ENCODE measurements at places on chromosomes 4 and X.
A peak's percentile ranks its signal among the peaks of the same experiment; 100 is the strongest.

- DNase-seq, result no peak
Observed at GRCh38 chr4:81031796-81032551, 1.5 kb downstream of the BMP3 start.

- no peak for DNase-seq
Observed at GRCh38 chr4:65370709-65371108, 299.6 kb downstream of the EPHA5 start.

DNA sequence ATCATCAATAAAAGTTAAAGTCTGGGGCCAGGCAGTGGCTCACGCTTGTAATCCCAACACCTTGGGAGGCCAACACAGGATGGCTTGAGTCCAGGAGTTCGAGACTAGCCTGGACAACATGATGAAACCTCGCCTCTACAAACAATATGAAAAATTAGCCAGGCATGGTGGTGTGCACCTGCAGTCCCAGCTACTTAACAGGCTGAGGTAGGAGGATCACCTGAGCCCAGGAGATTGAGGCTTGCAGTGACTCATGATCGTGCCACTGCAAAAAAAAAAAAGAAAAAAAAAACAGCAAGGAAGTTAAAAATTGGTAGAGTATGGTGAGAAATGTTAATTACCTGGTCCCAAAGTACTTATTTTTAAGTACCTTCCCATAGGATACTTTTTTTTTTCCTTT is 27.5 kb downstream of the FBXW7 start:
- DNase-seq, result no peak

GRCh38 chr4:6909970-6910339 is 329 bp downstream of the TBC1D14 start:
- DNase-seq, result no peak

DNA sequence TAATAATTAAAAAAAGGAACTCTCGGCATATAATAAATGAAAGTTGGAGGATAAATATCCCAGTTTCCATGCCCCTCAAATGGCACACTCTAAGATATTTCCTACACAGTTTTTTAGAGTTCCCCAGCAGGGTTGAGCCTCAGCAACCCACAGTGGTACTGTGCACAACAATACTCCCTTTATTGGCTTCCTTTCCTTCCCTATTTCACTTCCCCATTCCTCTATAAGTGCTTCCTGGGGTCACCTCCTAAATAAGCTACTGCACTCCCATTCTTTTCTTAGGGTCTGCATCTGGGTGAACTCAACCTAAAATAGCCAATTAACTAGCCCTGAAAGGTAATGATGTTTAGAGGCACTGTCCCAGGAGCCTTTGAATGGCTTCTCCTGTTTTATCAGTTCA is 76.4 kb upstream of the NHS start:
- DNase-seq, result no peak

GRCh38 chr4:41943506-41943905 is 8.3 kb downstream of the TMEM33 start:
- DNase-seq, result no peak

DNA sequence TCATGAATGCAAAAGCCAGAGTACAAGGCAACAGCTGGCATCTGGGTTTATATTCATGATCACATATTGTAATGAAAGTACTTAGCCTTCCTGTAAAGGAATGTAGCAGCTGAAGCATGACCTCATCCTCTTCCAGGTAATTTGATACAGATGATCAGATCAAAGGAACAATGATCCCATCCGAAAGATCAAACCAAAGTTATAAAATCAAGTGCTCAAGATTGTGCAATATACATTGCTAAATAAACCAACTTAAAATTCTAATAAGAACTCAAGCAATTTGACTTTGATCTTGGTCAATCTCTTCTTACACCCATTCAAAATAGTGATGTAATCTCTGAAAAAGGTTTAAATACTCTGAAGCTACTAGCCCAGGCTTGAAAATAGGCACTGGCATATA is 113.1 kb upstream of the INPP4B start:
- no peak for DNase-seq

DNA sequence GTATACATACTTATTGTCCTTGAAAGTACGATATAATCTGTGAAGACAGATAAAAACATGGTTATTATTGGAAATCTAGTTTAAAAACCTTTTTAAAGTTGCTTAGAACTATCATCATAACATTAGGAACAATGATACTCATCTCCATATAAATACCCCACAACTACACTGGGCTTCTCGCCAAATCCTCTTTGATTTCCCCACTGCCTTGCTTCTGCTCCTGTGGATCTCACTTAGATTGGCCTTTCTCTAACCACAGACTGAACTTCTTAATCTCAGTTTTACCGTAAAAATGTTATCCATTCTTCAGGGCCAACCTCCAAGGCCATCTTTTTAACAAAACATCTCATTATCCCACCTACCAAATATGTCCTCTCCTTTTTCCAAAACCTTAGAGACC is 77.6 kb downstream of the PRKG2 start:
- no peak for DNase-seq

DNA sequence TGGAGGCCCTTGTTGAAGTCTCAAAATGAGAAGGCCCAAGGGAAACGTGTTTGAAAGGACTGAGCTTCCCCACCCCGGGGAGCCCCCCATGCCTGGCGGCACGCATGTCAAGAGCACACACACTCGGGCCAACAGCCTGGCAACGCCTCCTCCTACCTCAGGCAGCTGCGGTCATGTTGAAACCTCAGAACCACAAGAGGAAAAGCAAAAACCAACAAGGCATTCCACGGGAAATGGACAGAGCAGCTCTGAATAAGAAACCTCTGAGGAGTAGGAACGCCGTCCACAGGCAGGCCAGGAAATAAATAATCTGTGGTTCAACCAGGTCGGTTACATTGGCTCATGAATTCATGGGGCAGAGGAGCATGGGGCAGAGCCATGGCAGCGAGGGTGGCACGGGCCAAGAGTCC is 95.7 kb upstream of the AFAP1 start:
- no peak for DNase-seq

GRCh38 chrX:78658845-78659744 is at the start of gene RTL3:
RTL3 (minus strand) TSS chrX:78659328; CDS start chrX:78658420, 908 bp downstream.
- DNase-seq, result no peak

DNA sequence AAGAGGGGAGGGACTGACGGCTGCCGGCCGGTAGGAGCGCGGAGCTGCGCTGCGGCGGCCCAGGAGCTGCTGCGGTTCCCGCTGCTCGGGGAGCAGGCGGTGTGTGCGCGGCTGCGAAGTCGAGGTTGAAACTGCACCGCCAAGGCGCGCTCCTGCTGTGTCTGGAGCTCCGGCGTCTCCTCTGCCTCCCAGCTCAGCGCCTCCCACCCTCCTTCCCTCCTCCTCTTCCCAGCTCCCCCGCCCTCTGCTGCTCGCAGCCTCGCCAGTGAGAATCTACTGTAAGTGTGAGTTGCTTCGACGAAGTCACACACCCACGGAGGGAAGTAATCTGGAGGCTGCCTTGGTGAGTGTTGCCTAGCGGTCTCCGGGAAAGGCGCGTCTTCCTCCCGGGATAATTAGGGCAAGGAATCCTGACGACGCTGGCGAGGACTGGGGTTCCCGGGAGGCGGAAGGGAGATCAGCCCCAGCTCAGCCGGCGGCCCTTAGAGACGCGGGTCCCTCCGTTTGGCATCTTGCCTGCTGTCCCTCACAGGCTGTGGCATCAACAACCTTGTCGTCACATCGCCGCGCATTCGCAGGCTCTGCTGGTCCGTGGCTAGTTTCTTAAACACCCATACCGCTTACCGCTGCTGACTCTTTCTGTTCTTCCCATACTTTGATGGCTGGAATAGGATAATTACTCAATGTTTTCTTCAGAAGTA is at the start of gene EPHA5:
EPHA5 (minus strand) TSS at position 159 of the 701 bp plus-strand sequence. CDS start 747 bp downstream, outside the sequence.
- DNase-seq, result peak; percentile 34

GRCh38 chr4:6633091-6633906 is 7.2 kb upstream of the MRFAP1 start:
- DNase-seq, result no peak

DNA sequence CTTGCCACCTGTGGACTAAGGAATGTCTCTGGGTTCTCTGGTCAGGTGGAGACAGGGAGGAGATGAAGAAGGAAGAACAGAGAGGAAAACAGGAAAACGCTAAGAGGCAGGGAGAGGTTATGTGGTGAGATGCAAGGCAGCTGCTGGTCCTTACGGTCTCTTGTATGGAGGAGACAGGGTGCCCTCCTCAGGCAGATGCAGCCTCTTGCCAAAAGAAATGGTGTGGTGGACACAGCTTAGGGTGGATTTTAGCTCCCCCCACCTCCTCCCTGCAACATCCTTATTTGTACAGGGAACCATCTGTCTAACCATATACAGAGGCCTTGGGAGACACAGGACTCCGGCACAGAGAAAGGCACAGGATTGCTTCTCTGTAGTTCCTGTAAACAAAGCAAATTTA is 9.7 kb downstream of the OCIAD2 start:
- no peak for DNase-seq

DNA sequence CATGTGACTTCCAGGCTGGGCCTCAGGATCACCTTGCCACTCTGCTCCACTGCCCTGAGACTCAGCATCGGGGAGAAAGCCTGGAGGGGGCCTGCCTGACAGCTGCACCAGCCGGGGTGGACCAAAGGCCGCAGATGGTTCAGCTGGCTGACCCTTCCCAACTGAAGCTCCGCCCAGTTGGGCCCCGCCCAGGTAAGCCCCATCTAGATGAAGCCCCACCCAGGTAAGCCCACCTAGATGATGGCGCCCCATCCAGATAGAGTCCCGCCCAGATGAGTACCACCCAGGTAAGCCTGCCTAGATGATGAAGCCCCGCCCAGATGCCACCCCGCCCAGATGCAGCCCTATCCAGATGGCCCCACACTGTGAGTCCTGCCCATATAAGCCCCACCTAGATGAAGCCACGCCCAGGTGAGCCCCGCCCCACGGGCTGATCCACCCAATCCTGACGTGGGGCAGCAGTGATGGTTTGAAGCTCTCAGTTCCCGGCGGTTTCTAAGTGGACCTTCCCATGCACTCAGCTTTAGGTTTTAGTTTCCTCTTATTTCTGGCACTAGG is 10.0 kb downstream of the ZFYVE28 start:
- DNase-seq, result no peak

DNA sequence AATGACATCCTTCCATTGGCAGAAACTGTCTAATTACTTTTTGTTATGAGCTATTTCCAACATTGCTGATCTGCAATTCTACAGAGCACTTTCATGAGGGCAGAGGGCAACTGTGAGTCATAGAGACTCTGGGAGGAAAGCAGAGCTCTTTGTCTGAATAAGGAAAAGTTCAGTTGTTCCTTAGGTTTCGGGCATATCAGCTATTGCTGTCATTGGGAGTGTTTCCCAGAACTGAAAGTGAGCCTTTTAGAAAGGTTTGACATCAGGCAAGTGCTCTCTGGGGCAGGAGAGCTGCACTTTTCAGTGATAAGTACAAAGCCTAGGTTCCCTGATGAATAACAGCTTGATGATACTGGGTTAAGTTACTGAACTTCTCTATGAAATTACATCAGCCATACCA is 119.2 kb upstream of the EDNRA start:
- DNase-seq, result no peak

- DNase-seq, result no peak
Observed at GRCh38 chr4:82823062-82823461, 24.5 kb upstream of the SCD5 start.

- no peak for DNase-seq
Observed at GRCh38 chrX:46713672-46714490, 45.0 kb downstream of the SLC9A7 start.

- no peak for DNase-seq
Observed at GRCh38 chr4:151691639-151692442, 69.0 kb downstream of the GATB start.

- DNase-seq, result no peak
Observed at GRCh38 chr4:32551943-32552342, 1831.8 kb downstream of the PCDH7 start.

- no peak for DNase-seq
Observed at GRCh38 chr4:2354760-2355159, 63.7 kb downstream of the ZFYVE28 start.

- DNase-seq, result no peak
Observed at GRCh38 chr4:89753601-89754066, 83.3 kb downstream of the SNCA start.

GRCh38 chrX:2318371-2318770 is 182.4 kb downstream of the DHRSX start:
- DNase-seq, result no peak

DNA sequence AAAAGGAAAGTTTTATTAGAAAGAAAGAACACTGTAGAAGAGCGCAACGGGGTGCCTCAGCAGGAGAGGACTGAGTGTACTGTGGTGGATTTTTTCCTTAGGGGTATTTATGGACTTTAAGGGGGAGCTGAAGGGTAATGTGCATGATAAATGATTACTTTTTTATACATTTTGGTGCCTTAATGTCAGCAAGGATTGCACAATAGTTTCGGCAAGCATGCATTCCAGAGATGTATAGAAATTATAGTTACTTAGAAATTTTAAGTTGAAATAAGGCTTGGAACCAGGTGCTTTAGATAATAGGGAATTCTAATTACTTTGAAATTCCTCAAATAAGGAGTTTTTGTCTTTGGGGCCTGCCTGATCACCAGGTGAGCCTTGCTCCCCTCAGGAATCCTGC is 30.5 kb upstream of the SERPINA7 start:
- DNase-seq, result no peak

DNA sequence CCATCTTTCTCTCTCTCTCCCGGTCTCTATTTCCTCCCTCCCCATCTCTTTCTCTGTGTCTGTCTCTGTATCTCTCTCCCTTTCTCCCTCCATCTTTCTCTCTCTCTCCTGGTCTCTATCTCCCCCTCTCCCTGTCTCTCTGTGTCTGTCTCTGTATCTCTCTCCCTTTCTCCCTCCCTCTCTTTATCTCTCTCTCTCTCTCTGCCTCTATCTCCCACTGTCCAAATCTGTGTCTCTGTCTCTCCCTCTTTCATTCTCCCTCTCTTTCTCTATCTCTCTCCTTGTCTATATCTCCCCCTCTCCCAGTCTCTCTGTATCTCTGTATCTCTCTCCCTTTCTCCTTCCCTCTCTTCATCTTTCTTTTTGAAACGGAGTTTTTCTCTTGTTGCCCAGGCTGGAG is 23.6 kb downstream of the IL3RA start:
- no peak for DNase-seq

DNA sequence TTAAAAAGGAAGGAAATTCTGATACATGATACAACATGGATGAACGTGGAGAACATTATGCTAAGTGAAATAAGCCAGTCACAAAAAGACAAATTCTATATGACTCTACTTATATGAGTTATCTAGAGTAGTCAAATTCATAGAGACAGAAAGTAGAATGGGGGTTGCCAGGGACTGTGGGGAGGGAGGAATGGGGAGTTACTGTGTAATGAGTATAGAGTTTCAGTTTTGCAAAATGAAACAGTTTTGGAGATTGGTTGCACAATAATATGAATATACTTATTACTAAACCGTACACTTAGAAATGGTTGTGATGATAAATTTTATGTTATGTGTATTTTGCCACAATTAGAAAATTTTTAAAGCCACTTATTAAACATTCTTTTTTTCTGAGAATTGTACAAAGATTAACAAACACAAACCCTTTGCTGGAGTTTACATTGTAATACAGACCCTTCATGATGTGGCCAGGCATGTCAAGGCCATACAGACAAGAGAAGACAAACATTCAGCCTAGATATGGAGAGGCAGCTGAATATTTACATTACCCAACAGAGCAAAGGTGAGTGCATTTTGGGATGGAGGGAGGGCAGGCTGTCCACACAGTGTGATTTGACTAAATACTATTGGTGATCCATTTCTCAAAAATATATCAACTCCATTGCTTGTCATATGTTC is 21.2 kb upstream of the GPC3 start:
- no peak for DNase-seq

Data from DMS 273 treated with DMSO at 0.1 percent for 48 hours (cell line).